Naive B cell (primary cell): ENCODE measurements at places on chromosomes 6 and 20. TPM values are rescaled to one million over a fixed set of nuclear protein-coding genes. Genes with fewer than 3 reads are reported as not detected.

MUC21 gene
- polyA plus RNA-seq = not detected

COL9A1 gene
- polyA plus RNA-seq = not detected

DNA sequence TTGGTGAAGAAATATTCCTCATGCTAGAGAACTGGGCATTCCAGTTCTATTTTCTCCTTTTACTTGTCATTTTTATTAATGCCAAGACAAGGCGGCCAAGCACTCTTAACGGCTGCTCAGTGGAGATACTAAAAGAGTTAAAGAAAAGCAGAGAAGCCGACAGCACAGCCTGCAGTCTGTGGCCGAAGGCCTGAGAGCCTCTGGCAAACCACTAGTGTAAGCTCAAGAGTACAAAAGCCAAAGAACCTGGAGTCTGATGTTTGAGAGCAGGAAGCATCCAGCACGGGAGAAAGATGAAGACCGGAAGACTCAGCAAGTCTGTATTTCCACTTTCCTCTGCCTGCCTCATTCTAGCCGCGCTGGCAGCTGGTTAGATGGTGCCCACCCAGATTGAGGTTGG is 167.1 kb upstream of the FUT9 start:
- H3K27me3 ChIP-seq = no peaks in the 10 kb centered on the region
- no peak overlapping the region for H3K27ac ChIP-seq
- DNase-seq = no peak
- no peaks in the 10 kb centered on the region for H3K36me3 ChIP-seq
- no peak overlapping the region for H3K4me3 ChIP-seq
- no peaks in the 10 kb centered on the region for H3K4me1 ChIP-seq

DNA sequence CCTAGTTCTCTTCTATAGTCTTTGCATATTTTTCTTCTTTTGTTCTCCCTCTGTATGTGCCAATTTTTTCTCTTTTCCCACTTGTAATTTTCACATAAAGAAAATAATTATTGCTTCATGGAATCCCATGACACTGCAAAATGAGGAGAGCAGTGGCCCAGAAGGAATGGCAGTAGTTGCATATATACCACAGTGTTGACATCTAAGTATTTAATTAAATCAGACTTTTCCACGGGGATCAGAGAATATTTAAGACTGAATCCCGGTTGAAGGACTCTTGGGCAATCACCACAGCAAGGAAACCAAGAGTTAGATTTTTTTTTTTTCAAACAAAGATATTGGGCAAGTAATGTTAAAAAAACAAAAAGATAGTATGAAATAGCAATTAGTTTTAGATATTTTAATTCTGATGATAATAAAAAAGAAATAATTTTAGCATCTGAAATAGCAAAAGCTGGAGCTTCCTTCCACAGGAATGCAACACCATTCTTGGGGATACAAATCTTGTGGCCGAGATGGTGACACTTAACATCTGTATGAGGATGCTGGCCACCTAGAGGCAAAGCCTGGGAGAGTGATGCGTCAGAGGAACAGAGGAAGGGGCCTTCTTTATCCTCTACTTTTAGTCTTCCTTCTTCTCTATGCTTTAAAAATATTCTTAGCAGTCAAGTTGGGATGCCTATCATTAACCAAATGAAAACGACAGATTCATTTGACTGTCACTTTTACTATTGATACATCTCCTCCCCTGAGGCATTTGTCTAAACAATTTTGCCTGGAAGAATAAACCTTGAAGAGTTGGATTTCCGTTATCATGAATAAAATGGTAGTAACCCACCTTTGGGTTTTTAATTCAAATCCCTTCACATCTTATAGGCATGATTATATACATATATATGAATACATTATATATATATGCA is 356.2 kb downstream of the GJA1 start:
- no peaks in the 10 kb centered on the region for H3K4me1 ChIP-seq
- H3K4me3 ChIP-seq = no peak overlapping the region
- no peak overlapping the region for H3K27ac ChIP-seq
- H3K36me3 ChIP-seq = no peaks in the 10 kb centered on the region

- no peaks in the 10 kb centered on the region for H3K36me3 ChIP-seq
- H3K4me1 ChIP-seq = no peaks in the 10 kb centered on the region
- no peaks in the 10 kb centered on the region for H3K27me3 ChIP-seq
- no peak overlapping the region for H3K27ac ChIP-seq
- H3K4me3 ChIP-seq = no peak overlapping the region
These were observed 302.0 kb upstream of the STXBP5 start for GRCh38 chr6:146901940-146902816.

GRCh38 chr6:155219858-155220301 is 43.9 kb upstream of the CLDN20 start:
- no peak overlapping the region for H3K4me3 ChIP-seq
- no peak overlapping the region for H3K27ac ChIP-seq
- DNase-seq = no peak
- no peaks in the 10 kb centered on the region for H3K27me3 ChIP-seq
- no peaks in the 10 kb centered on the region for H3K4me1 ChIP-seq

- no peaks in the 10 kb centered on the region for H3K4me1 ChIP-seq
- H3K27me3 ChIP-seq = no peaks in the 10 kb centered on the region
- no peaks in the 10 kb centered on the region for H3K36me3 ChIP-seq
- H3K27ac ChIP-seq = no peak overlapping the region
These were observed 2.5 kb upstream of the TMEM244 start for GRCh38 chr6:129863664-129864063.

GRCh38 chr20:51725584-51726176 is 42.5 kb downstream of the ATP9A start:
- H3K27me3 ChIP-seq = peaks cover 8% of the 10 kb centered on the region

DNA sequence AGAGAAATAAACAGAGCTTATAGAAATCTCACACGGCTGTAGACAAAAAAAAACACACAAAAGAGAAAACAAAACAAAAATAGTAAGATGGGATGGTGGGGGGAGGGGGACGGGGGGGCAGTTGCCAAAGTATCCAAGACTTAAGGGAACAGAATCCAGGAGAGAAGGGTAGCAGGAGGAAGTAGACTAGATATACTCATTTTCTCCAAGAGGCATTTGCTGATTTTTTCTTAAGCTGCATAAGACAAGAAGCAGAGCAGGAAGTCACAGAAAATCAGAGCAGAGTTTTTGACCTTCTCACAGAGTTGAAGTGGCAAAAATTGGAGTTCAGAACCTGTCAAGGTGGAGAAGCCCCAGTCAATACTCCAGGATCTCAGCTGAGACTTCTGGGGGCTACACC is 237.7 kb downstream of the HIVEP2 start:
- no peak overlapping the region for H3K4me3 ChIP-seq
- DNase-seq = no peak
- no peak overlapping the region for H3K27ac ChIP-seq
- H3K27me3 ChIP-seq = no peaks in the 10 kb centered on the region

GRCh38 chr6:136644597-136644952 is 94.4 kb upstream of the MAP7 start:
- no peak for DNase-seq
- peaks cover 4% of the 10 kb centered on the region for H3K4me1 ChIP-seq
- H3K27me3 ChIP-seq = no peaks in the 10 kb centered on the region
- no peak overlapping the region for H3K27ac ChIP-seq
- no peaks in the 10 kb centered on the region for H3K36me3 ChIP-seq
- no peak overlapping the region for H3K4me3 ChIP-seq

GRCh38 chr6:113671421-113671820 is 185.7 kb upstream of the MARCKS start:
- H3K4me3 ChIP-seq = no peak overlapping the region
- no peaks in the 10 kb centered on the region for H3K27me3 ChIP-seq
- no peak for DNase-seq
- H3K4me1 ChIP-seq = peaks cover 13% of the 10 kb centered on the region

DNA sequence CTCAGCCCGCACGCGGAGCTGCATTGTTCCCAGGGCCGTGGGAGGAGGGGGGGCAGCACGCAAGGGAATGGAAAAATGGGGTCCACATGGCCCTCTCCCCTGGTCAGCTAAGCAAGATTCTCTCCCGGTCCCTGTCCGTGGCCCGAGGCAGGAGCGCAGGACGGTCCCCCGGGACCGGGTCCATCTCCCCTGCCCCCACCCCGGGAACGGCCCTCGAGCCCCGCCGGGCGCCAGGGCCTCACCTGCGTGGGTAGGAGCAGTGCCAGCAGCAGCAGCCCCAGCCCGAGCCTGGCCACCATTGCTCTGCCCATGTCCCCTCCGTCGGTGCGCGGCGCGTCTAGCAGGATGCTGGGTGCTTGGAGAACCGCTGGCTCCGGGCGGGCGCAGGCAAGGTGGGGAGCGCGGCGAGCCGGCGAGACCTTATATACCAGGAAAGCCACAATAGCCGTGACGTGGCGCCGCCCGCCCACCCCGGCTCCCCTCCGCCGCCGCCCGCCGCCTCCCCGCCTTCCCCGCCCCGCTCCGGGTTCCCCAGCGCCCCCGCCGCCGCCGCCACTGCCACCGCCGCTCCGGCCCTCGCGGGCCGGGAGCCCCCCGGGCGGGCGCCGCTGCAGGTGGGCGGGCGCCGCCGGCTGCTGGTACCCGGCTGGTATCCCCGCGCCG is at the start of gene CD24:
Gene CD24, minus strand, starts transcription at position 394 of the 663 bp plus-strand sequence. Its CDS starts 83 bp downstream, at position 311.
- peaks cover 4% of the 10 kb centered on the region for H3K36me3 ChIP-seq
- peaks cover 31% of the 10 kb centered on the region for H3K4me1 ChIP-seq
- peak within 1 kb of the TSS; percentile 97 for H3K4me3 ChIP-seq
- peak; percentile 75 for DNase-seq
- H3K27ac ChIP-seq = peak within 1 kb of the TSS; percentile 72

DNA sequence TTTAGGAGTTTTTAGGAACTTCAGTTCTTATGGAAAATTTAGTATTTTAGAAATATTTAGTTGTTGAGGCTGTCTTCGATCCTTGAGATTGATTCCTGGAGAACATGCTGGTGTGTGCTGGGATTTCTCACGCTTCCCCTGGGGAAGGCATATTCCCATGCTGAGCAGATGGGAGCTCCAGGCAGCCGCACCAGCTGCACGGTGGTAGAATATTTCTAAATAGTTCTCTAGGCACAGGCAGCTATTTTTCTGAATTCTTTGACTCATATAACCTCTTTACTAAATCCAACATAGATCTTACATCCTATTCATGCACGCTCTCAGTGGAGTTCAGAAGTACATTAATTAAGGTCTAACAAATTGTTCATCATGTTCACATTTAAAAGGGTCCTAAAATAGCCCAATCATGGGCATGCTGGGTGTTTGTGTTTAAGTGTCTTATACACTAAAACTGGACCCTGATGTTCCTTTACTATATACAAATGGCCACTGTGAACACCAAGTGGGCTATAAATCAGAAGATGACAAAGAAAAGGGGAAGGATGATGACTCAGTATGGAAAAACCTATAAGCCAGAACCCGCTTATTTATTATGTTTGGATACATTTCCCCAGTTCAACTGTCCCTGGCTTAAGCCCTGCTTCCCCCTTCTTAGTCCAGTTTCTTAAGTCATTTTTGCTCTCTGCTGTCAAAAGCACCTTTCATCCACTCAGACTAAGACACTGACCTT is 138.5 kb downstream of the UST start:
- no peaks in the 10 kb centered on the region for H3K36me3 ChIP-seq
- no peak for DNase-seq
- no peak overlapping the region for H3K4me3 ChIP-seq
- H3K27me3 ChIP-seq = no peaks in the 10 kb centered on the region
- H3K27ac ChIP-seq = no peak overlapping the region

DNA sequence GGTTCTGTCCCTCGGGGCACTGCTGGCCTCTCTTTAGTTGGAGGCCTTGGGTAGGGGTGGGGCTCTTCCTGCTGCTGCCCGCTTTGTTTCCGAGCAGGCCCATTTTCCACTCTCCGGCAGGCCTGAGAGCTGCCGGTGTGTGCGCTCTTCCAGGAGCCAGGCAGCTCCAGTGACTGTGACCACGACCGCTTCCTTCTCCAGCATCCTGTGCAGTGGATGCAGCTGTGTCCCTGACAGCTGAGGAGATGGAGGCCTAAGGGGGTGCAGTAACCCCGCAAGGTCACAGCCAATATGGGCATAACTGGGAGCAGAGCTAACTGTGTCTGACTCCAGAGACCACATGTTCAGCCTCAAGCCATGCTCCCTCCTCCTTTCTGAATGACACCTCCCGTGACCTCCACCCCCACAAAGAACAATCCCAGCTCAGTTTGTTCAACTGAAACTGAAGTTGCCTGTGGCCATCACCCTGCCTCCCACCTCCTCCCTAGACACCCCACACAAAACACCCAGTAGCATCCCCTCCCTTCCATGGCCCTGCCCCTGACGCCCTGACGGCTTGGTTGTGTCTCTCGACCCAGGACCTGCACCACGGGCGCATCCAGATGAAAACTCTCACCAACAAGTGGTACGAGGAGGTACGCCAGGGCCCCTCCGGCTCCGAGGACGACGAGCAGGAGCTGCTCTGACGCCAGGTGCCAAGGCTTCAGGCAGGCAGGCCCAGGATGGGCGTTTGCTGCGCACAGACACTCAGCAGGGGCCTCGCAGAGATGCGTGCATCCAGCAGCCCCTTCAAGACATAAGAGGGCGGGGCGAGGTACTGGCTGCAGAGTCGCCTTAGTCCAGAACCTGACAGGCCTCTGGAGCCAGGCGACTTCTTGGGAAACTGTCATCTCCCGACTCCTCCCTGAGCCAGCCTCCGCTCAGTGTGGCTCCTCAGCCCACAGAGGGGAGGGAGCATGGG is 27.8 kb downstream of the SPATA2 start:
- no peak for DNase-seq
- no peak overlapping the region for H3K27ac ChIP-seq
- H3K27me3 ChIP-seq = no peaks in the 10 kb centered on the region
- no peak overlapping the region for H3K4me3 ChIP-seq
- H3K36me3 ChIP-seq = peaks cover 29% of the 10 kb centered on the region

DNA sequence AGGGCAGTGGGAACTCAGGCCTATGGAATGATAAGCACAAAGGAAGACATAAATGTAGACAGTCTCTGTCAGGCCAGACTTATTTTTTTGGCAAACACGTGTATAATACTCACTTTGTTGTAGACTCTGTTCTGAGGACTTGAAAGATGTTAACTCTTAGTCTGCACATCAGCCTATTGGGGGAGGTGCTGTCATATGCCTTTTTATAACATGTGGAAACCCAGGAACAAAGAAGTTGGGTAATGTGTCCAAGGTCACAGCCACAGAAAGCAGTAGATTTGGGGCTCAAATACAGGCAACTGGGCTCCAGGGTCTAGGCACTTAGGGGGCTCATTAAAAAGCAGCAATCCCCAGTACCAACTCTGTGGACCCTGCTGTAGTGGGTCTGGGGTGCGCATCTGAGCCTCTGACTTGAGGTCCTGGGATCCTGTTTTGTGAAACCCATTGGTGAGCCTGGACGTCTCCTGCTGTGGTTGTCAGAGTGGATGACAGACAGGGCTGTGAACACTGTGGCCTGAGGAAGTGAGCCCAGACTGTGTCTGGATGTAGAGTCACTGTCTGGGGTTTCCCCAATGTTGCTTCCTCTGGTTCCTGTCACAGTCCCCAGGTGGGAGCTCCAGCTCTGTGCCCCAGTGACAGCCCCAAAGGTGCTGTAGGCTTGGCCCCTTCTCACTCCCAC is 50.0 kb downstream of the CDH26 start:
- no peak overlapping the region for H3K27ac ChIP-seq
- H3K36me3 ChIP-seq = no peaks in the 10 kb centered on the region
- no peak overlapping the region for H3K4me3 ChIP-seq
